ENCODE measurements at places on chromosomes 16 and 17.

DNA sequence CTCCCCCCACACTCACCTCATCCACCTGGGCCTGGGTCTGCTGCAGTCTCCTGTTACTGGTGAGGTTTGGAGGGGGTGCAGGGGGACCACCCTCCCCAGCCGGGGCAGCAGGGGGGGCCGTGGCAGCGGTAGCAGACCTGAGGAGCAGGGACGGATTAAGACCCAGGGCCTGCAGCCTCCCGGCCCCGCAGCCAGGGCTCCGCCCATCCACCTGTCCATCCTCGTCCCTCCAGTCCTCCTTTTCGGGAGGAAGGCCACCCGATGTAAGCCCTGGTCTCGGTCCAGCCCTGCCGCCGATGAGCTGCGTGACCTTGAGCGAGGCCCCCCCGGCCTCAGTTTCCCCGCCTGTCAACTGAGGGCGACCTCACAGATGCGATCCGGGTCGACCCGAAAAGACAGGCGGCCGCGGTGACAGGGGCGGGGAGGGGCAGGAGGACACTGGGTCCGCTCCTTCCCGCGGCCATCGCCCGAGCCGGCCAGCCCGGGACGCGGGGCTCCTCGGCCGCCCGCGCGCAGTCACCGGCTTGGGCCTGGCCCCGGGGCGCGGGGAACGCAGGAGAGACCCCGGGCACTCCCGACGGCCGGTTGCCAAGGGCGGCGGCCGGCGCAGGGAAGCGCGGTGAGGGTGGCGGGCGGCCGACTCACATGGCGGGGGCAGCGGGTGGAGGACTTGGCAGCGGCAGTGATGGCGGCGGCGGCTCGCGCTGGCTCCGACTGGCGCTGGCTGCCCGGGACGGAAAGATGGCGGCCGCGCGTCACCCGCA lies at the start of gene VAMP2:
VAMP2 (minus strand) TSS at position 716 of the 764 bp plus-strand sequence; CDS start at position 647, 69 bp downstream.
- DNase-seq: no peak

GRCh38 chr17:73720187-73720834 lies 76.1 kb upstream of the SDK2 start:
- DNase-seq: no peak

DNA sequence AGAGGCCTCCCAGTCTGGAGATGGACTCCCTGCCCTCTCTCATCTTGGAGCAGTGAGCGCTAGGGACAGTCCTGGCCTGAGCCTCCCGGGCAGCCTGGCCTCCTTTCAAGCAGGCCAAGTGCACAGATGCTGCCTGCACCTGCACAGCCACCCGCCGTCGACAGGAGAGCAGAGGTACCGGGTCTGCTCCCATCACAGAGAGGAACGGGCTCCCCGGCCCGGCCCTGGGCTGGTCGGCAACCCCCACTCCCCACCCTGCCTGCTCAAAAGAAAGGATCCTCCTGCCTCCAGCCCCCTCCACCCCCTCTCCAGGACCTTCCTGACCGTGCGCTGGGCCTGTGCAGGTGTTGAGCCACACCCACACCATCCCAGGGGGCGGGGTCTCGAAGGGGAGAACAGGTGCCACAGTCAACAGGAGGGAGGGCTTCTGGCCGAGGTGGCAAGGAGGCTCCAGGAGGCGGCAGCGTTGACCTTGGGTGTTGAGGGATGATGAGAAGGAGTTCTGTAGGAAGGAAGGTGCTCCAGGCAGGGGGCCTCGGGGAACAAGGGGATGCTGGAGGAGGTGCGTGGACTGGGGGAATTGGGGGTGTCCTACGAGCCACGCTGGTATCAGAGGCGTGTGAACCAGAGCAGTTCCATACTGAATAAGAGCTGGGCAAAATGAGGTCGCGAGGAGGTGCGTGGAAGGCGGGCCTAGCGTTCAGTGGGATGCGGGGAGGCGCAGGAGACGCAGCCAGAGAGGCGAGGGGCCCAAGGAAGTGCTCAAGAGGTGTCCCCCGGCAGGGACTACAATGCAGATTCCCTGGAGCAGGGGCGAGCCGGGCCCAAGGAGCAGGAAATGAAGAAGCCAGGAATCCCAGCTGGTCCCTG lies 967 bp upstream of the CDH15 start:
- no peak for DNase-seq

- DNase-seq: no peak
Observed at GRCh38 chr16:69942099-69942491, 9.0 kb upstream of the CLEC18A start.

- no peak for DNase-seq
Observed at GRCh38 chr16:67245186-67245585, 2.1 kb downstream of the FHOD1 start.

Measured in H54 (cell line).